NCI-H1048 (cell line): ENCODE measurements at places on chromosomes 5 and 9.

GRCh38 chr9:123867034-123867433 lies 62.9 kb downstream of the DENND1A start:
- no peak for DNase-seq

- no peak for DNase-seq
Observed at GRCh38 chr5:163867324-163867723, 361.9 kb downstream of the MAT2B start.

- no peak for DNase-seq
Observed at GRCh38 chr9:73114958-73115357, 36.7 kb upstream of the ANXA1 start.

DNA sequence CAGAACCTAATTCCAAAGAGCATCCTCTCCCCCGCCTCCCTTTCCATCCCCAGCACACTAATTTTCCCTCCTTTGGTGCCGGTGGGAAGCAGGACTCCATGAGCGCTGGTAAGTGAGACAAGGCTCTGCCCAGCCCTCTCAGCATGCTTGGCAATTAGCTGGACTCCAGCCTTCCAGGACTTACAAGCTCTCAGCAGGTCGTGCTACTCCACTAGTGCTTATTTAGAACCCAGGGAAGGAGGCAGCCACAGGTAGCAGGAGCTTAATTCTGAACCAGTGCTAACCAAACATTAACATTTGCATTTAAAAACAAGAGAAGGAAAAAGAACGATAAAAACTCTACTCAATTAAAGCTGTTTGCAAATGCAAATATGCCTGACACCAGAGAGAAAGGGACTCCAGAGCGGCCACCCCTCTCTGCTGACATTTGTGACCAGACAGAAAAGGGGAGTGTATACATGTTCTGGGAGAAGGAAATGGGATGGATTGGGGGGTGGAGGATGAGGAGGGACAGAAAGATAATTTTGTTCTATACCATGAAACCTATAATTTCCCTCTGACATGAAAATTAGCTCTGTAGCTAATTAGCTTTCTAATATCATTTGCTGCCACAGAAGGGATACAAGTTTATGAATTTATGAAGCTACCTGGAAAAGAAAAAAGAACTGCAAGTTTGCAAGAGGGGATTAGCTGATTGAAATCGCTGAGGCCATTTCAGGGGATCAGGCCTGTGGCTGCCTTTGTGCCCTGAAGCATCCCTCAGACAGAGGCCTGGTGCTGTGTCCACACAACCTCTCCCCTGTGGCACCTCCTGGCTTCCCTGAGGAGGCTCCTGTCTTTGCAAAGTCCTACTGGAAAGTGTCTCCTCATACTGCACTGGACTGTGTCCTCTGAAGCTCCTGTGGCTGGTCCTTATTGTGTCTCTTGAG lies 266.3 kb downstream of the SEC61B start:
- no peak for DNase-seq

GRCh38 chr5:146059460-146060220 lies 45.7 kb downstream of the PLAC8L1 start:
- no peak for DNase-seq

- no peak for DNase-seq
Observed at GRCh38 chr5:123785162-123786071, 273.4 kb downstream of the CSNK1G3 start.

DNA sequence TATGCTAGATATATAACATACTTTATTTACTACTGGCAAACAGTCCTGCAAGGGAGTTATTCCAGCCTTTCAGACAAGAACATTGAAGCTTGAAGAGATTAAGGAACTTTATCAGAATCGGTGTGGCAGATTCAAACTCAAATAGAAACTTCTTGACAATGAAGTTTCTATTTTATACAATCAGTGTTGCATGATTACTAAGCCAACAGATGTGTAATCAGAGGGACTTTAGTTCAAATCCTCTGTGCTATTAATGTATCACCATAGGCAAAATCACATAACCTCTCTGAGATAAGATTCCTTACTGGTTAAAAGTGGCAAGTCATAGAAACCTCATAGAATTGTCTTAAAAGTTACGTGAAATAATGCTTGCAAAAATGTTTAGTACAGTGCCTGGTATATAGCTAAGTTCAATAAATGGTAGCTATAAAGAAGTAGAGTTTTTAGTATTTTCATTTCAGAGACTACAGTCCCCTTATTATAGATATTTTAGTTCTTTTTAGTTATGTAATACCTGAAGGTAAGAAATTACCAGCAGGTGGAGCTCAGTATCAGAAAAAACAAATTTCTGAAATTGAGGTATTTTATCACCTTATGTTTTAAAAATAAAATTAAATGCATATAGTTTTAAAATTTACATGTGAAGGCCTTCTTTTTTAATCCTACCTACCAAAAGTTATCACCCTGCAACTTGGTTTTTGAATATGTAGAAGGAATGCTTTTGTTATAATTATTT lies 172.1 kb downstream of the FER start:
- DNase-seq: no peak

DNA sequence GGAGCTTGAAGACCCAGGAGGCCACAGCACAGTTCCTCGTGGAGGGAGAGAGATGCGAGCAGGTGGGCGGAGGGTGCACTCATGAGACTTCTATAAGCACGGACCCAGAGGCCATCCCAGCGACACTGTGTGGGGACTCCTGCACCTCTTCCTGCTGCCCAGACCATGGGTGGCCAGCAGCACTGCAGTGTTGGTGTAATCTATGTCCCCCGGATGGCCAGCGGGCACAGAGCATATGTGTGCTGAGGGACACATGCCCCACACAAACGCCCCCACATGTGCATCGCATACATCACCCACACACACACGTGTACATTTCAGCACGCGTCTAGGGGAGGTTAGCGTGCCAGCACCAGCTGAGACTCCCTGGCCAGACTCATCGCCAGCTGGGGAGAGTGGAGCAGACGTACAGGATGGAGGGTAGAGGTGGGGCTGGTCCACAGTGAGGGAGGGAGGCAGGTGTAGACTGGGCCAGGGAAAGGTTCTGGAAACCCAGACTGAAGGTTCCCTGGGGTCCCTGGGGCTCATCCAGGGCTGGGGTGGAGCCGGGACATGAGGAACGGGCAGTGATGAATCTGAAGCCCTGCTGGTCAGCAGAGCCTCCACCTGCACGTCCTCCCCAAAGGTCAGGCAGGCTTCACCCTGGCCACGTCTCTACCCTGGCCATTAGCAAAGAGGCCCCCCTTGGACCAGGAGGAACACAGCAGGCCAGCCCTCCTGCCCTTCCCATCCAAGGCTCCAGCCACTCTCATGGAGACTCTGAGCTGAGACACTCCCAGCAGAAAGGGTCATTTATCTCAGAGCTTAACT lies 27.6 kb downstream of the ADAMTS2 start:
- DNase-seq: no peak

DNA sequence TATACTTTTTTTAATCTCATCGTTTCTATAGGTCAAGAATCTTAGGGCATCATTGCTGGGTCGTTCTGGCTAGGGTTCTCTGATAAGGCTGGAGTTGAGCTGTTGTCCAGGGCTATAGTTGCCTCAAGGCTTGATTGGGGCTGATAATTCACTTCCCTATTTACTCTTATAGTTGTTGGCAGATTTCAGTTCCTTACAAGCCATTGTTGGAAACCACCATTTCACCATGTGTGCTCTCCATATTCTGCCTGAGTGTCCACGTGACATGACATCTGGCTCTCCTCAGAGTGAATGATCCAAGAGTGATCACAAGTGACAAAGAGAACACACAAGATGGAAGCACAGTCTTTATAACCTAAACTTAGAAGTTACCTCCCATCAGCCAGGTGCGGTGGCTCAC lies 852.2 kb downstream of the EFNA5 start:
- DNase-seq: no peak

GRCh38 chr9:85925493-85925892 lies 15.5 kb upstream of the NAA35 start:
- no peak for DNase-seq

DNA sequence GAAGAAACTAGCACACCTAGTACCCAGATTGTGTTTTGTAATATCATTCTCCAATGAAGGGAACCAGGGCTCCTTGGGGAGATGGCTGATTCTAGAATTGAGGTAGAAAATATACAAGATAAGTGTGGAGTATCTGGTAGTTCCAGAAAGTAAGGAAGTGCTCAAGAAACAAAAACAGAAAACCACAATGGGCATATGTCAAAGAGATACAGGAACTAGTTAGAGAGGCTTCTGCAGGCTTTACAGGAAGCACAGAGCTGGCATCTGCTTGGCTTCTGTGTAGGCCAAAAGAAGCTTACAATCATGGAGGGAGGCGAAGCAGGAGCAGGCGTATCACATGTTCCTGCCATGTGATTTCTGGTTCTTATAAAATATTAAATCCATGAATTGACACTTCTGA lies 105.7 kb upstream of the TMEM161B start:
- no peak for DNase-seq

DNA sequence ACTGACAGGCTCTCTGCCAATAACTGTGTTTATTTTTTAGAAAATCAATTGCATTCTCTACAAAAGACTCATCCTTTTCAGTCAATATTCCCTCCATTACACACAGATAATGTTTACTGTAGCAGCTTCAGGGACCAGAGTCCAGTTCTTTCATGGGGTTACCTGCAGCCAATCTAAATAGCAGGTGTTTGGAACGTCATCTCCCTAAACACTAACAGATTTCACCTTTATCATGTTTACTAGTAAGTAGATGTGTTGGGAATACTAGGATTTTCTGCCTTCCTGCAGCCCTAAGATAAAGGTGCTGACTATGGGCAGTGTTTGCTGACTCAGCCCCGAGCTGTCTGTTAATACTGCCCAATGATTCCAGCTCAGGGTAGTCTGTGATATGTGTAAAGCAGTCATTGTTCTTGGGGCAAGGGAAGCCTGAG lies 447.0 kb downstream of the KIF4B start:
- DNase-seq: no peak

- no peak for DNase-seq
Observed at GRCh38 chr5:151014680-151015343, 5.6 kb upstream of the GPX3 start.

- DNase-seq: no peak
Observed at GRCh38 chr9:21311889-21312288, 6.8 kb upstream of the IFNA5 start.

DNA sequence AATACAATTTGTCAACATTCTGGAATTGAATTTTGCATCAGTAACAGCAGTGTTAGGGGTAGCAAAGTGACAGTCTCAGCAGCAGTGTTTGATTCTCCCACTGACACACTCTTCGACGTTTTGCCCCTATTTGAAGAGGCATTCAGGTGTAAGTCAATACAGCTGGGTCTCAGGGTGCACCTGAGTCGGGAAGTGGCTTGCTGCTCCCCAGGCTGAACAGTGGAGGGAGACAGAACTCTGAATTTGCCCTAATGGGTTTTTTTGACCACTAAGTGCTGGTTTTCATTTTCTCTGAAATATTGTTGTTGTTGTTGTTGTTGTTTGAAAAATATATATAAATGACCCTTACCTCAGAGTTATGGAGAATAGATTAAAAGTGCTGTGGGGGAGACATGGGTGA lies 223.2 kb downstream of the TLR4 start:
- no peak for DNase-seq

GRCh38 chr5:13572163-13572562 lies 372.3 kb downstream of the DNAH5 start:
- DNase-seq: no peak

- no peak for DNase-seq
Observed at GRCh38 chr9:81653240-81653639, 36.1 kb downstream of the TLE1 start.

DNA sequence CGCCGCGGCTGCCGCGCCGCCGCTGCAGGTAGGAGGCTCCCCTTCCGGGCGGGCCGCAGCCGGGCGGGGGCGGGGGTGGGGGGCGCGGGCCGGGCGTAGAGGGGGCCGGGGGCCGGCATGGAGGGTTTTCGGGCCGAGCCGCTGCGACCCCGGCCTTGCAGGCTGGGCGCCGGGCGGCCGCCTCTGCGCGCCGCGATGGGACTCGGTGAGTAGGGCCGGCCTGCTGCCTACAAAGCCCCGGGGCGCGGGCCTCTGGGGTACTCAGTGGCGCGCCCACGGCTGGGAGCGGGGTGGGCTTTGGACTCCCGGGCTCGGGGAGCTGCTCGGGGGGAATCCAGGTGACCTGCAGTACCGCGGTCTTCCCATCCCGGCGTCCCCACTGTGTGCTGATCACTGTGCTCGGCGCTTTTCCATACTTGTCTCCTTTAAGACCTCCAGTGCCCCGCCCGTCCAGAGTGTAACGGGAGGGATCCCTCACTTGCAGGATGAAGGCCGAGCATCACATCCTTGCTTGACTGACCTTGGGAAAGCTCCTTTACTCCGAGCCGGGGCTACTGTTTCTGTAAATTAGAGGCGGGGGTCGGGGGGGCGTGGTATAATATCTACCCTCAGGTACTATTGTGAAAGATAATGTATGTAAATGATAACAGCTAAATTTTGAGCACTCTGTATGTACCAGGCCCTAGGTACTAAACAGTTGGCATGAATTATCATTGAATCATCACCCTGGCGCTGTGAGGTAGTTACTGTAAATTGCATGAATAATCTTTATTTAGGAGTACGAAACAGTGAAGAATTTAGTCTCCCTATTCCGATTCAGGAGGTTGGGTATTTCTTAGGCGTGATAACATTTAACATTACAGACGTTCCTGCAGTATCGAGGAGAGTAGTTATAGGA lies 672 bp downstream of the MSANTD3 start:
- DNase-seq: no peak

GRCh38 chr9:14031060-14031414 lies 282.9 kb downstream of the NFIB start:
- no peak for DNase-seq

DNA sequence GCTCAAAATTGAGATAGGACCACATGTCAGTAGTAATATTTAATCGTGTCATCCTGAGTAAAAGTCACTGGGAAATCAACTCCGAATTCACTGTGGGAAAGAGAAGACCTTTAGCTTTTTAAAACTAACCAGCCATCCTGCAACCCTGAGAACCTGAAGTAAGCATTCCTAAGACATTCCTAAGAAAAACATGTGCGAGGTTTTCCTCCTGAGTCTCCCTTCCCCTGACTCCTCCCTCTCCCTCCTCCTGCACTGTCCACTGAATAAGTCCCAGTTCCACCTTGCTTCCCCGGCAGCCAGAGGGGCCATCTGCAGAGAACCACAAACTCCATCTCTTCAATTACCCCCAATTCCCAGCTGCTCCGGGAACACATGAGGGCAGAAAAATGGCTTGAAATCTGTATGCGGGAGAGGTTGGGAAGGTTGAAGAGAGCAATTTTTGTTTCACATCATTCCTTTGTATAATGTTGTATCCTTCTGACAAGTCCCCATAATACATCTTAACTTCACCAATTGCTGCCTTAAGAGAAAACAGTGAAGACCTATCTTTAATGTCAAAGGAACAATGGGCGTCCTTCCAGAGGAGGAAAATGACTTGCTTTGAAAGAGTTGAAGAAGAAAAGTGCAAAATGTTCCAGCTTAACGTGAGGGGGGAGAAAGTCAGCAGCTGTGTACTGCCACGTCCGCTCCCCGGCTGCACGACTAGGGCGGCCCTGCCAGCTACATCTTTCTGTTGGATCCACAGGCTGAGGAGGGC lies 186.3 kb downstream of the ZNF462 start:
- no peak for DNase-seq

GRCh38 chr9:87863882-87864465 lies 18.7 kb upstream of the SPATA31E1 start:
- DNase-seq: no peak

- no peak for DNase-seq
Observed at GRCh38 chr5:43652537-43653302, 49.7 kb downstream of the NNT start.
